Right ventricle myocardium inferior (tissue), 1 donor: ENCODE measurements at places on chromosomes 13 and 19.

GRCh38 chr19:57057036-57057686 lies 62.6 kb upstream of the USP29 start:
- peak; percentile 72 for DNase-seq

DNA sequence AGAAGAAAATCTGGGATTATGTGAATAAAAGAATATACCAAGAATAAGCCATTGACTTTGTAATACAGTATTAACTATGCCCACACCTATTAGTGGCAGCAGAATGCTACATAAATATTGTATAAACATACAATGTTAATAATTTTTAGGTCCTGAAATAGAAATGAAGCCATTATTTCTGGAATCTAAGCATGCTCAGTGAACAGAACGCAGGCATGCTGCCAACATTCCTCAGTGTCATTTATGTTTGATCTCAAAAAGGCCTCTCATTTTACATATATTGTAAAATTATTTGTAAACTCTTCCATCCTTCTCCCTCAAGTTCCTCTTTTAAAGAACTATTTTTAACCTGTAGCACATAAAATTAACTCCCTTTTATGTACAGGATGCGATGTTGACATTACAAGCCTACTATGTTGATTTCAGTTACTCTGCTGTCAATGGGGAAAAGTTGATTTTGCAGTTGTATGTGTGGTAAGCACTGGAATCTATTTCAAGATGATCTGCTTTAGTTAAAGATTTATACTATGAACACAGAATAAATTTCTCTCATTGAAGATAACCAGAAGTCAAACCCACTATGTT lies 118.8 kb downstream of the VWA8 start:
- DNase-seq = no peak

DNA sequence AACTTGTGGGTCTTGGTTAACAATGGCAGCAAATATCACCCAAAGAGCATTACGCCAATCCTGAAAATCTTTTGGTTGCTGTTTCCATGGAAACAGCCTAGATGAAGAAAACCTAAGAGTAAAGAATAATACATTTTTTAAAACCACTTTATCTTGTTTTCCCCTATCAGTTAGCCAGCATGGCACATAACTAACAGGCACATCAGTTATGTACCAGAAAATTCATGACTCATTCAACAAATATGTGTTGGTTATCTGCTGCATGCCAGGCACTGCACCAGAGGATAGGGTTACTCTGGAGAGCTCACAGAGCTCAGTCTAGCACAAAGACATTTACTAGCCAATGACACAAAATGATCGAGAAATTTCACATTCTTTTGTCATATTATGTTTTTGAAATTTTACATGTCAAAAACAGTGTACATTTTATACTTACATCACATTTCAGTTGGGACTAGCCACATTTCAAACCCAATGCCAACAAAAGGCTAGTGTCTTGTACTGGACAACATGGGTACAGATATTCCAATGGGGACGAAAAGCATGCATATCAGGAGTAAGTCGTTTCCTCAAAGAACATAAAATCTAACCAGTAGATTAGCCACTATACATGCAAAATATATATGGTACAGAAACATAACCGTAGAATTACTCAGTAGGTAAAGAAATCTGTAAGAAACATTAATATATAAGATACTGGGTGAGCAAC lies 20.3 kb downstream of the LNX2 start:
- no peak for DNase-seq

DNA sequence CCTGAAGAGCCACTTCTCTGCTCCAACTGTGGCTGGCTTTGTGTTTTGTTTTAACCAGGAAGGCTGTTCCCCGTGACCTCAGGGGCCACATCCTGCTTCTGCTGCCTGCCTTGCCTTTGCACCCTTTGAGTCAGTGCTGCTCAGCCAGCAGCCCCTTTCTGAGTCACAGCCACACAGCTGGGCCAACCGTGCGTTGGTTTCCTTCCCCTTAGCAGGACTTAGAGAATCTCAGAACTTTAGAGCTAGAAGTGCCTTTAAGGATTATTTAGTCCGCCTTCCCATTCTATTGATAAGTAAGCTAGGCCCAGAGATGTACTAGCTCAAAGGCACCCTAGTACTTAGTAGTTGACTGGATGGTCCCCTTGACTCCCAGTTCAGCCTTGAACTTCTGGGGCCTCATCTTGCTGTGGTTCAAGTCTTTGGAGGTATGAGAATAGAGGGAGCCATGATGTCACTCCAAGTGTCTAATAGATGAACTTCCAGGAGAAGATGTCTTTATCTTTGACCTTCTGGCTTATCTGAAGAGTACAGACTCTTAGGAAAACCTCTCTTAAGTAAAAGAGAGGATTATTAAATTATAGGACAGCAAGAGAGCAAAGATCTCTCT lies 8.0 kb downstream of the RGCC start:
- peak; percentile 76 for DNase-seq

DNA sequence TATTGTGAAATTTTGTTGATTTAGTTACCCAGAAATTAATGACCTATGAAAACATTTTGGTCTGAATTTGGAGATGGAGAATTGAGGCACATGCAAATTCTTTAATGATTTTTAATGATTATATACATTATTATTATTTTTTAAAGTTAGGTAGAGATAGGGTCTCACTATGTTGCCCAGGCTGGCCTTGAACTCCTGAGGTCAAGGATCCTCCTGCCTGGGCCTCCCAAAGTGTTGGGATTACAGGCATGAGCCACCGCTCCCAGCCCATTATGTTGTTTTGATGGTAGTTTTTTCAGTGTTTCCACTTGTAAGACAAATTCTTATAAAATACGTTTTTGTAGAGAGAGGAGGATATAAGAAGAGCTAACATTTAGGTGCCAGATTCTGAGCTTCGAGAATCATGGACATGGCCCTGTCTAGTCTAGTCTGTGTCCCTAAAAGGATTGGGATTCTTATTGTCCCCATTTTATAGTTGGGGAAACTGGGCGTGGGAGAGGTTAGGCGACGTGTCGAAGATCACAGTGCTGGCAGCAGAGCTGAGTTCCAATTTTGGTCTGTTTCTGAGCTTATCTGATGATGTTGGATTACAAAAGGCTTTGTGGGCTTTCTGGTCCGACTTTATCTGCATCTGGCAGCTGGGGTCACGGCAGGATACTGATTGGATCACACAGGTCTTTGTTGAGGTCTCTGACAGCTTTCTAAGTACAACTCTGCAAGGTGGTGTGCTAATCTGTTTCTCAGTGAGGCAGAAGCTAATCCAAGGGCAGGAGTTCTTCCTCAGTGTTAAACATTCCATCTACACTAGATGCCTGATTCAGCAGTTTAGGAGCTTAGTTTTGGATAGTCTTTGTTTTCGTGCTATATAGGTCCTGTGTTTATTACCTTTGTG lies 7.5 kb upstream of the WDR88 start:
- DNase-seq = no peak

DNA sequence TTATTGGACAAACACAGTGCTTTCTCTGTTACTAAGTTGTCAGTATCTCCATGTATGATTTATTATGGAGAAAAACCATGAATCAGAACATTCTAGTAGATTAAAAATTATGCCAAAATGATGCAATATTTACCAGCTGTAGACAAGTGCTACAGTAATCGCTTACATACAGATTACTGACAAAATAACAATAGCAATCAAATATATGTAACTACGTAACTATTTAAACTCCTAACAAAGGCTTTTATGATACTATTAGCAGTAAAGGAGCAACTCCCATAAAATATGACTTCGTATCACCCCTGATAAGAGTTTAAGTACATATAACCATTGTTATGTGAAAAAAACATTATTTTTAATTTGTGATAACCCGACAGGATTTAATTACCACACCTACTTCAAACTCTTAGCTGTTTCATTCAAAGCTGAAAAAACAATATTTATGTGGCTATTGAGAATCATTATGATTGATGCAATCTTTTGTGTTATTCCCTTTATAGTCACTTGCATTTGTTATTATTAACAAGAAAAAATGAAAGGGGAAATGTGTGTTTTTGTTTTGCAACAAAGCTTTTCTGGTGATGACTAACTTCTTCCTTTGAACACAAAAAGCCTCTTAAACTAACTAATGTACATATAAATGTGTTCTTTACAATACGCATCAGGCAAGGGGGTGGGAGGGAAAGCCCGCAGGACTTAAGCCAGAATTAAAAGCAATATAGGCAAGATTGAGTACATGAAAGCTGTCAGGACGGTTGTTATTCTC lies 147.4 kb downstream of the ABCC4 start:
- no peak for DNase-seq

- DNase-seq = no peak
These were observed 56.6 kb upstream of the DOCK9 start for GRCh38 chr13:99034333-99035085.

- no peak for DNase-seq
These were observed 93.2 kb upstream of the SERP2 start for GRCh38 chr13:44280456-44280855.

GRCh38 chr19:4061178-4061682 lies 5.5 kb downstream of the ZBTB7A start:
- peak; percentile 90 for DNase-seq

- DNase-seq = no peak
These were observed 47.5 kb downstream of the DCT start for GRCh38 chr13:94431987-94432386.

- DNase-seq = no peak
These were observed 45.6 kb upstream of the C13orf42 start for GRCh38 chr13:51156648-51157047.

DNA sequence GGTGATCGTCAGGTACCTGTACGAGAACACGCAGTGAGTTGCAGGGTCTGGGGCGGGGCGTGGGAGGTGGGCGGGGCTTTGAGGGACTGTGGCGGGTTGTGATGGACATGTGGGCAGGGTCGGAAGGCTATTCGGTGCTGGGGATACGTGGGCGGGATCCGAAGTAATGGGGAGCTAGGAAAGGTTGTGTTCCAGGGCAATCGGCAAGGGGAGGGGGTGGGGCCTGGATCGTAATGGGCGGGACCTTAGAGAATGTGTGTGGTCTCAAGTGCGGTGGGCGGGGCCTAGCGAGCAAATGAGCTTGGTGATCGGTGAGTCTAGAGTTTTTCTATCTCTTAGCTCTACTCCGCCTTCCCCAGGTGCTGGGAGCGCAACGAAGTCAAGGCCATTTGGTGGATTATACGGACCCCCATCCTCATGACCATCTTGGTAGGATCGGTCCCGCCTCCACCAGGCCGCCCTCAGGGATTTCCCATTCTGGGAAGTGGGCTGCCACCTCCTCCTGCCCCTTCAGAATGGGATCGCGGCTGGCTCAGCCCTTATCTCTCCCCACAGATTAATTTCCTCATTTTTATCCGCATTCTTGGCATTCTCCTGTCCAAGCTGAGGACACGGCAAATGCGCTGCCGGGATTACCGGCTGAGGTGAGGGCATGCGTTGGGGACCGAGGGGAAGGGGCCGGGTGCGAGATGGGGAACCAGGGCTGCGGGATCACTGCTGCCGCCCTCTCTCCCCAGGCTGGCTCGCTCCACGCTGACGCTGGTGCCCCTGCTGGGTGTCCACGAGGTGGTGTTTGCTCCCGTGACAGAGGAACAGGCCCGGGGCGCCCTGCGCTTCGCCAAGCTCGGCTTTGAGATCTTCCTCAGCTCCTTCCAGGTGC lies 9.6 kb downstream of the GIPR start:
- DNase-seq = peak; percentile 76

GRCh38 chr13:59236309-59236919 lies 927.3 kb downstream of the DIAPH3 start:
- no peak for DNase-seq

- no peak for DNase-seq
These were observed 18.1 kb downstream of the NKPD1 start for GRCh38 chr19:45142726-45143110.

GRCh38 chr19:58474291-58474996 lies 1.7 kb upstream of the ZNF446 start:
- DNase-seq = no peak

DNA sequence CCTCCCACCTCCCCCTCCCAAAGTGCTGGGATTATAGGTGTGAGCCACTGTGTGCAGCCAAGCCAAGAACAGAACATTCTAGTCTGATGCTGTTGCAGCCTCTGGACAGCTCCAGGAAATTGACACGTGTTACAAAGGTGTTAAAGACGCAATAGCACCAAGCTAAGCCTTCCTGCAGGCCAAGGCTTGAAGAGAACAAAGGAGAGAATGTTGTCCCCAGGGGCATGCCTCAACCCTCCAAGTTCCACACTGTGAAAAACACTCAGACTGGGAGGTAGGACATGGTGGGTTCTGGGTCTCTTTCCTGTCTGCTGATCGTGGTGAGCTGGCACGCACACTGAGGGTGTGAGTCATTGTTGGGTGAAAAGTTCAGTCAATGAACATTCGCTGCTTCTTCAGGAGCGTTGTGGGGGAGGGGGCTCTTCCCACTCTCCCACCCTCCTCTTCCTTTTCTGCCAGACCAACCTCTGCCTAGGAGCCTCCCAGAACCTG lies 5.3 kb upstream of the PTPRS start:
- DNase-seq = no peak

- DNase-seq = peak; percentile 97
These were observed 8.4 kb downstream of the ZNF808 start for GRCh38 chr19:52535771-52536447.

DNA sequence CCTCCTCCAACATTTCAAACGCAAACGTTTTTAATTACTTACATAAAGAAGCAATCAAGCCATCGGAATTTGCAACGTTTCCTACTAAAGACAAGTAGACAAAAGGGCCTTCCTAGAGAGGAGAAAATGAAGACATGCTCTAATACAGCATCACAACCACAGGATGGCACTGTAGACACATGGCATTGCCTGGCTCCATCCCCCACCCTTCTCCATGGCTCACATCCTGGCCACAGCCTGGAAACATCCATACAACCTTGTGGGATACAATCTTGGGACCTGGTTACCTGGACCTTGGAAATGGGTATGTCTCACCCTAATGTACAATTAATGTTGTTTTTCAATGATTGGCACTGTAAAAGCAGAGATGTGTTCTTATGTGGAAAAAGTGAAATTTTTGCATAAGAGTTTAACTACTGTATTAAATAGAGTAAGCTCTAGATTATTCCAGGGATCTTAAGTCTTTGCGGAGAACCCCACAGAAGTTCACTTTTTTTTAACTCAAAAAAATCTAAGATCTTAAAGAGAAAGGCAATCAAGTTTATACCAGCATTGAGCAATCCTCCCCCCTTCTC lies 21.5 kb downstream of the EBPL start:
- no peak for DNase-seq

DNA sequence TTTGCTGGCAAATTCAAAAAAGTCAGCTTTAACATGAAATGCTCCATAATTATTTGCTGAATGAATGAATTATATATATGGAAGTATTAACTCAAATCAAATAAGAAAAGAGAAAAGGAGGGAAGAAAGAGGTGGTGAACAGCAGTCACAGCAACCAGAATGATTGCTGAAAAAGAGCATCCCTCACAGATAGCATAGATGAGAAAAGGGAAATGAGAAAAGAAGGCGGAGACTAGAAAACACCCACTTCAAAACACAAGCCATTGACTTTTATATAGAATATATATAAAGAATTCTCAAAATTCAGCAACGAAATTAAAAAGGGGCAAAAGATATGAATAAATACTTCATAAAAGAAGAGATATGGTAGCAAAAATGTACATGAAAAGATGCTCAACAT lies 75.2 kb downstream of the CAB39L start:
- DNase-seq = no peak

- no peak for DNase-seq
These were observed 6.3 kb downstream of the SLC7A10 start for GRCh38 chr19:33219261-33219815.

- DNase-seq = no peak
These were observed 203.3 kb upstream of the IRS2 start for GRCh38 chr13:109989686-109990085.
